BE2C (cell line): ENCODE measurements at places on chromosomes 7 and 10.

GRCh38 chr10:79354141-79354540 lies 6.9 kb downstream of the PPIF start:
- no peak for DNase-seq

DNA sequence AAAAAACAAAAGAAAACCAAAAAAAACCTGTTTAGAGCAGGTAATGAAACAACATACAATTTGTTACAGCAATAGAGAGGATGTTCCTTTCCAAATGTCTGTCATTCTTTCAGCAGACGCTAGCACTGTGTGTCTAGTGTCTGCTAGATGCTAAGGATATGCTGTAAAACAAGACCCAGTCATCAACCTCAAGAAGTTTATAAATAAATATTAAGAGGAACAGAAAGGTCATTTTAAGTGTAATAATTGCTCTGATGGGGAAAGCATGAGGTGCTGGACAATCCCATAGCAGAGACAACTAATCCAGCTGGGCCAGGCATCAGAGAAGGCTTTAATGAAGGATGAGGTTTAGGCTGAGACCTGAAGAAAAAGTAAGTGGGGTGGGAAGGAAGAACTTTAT lies 23.3 kb upstream of the ASCC1 start:
- DNase-seq, result no peak

DNA sequence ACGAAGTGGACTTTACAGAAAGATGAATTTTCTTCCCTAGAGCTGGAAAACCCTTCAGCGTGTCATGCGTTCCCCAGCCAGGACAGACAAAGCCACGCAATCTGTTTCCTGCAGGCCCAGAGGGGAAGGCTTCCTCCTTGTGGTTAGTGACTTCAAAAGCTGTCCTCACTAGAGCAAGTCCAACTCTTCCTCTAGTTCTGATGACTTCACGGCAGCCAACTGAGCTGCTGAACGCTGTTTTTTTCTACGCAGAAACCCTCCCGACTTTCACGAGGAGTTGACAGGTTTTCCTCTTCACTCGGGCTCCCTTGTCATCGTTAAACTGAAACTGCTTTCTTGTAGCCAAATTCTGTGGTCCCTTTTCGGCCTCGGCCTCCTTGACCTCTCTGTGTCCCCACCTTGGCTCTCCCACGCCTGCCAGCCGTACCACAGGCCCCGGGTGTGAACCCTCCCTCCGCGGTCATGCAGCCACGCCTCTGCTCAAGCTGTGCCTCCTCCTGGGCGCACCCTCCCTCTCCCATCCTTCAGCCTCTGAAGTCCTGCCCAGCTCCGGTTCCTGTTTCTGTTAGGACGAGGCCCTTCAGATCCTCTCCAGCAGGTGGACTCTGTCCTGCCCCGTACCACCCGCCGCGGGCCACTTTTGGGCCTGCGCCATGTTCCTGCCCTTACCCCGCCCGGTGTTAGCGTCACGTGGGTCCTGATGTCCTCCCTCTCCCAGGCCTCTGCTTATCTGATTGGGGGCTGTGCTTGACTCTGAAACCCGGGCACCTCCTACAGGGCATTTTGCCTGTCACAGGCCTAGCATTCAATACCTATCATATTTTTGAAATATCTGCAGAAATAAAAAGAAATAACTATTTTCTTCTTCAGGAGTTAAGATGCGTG lies 39.3 kb downstream of the CUX1 start:
- peak; percentile 97 for DNase-seq

DNA sequence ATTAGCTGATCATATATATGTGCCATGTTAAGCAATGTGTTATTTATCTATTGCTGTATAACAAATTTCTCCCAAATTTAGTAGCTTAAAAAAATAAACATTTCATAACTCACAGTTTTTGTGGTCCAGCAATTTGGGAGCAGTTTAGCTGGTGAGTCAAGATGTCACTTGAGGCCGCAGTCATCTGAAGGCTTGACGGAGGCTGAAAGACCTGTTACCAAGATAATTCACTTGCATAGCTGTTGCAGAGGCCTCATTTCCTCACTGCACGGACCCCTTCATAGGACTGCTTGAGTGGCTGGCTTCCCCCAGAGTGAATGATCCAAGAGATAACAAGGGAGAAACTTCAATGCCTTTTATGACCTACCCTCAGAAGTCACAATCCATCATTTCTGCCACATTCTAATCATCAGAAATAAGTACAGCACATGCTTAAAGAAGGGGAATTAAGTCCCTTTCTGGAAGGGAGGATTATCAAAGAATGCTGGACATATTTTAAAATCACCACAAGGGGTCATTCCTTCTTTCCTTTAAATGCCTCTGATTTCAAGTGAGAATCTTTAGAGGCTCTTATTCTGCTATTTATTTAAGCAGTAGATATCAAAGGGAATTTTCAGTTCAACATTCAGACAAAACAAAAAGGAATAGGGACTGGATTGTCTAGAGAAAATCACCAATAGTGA lies 10.5 kb upstream of the SRPK2 start:
- no peak for DNase-seq

- DNase-seq, result no peak
Measured at GRCh38 chr10:45408421-45409319, 34.7 kb downstream of the ALOX5 start.

GRCh38 chr7:69700331-69700730 lies 102.1 kb downstream of the AUTS2 start:
- DNase-seq, result peak; percentile 62

- no peak for DNase-seq
Measured at GRCh38 chr7:55992346-55992745, 28.0 kb downstream of the NIPSNAP2 start.

GRCh38 chr7:38932509-38933168 lies 23.6 kb upstream of the VPS41 start:
- peak; percentile 77 for DNase-seq

DNA sequence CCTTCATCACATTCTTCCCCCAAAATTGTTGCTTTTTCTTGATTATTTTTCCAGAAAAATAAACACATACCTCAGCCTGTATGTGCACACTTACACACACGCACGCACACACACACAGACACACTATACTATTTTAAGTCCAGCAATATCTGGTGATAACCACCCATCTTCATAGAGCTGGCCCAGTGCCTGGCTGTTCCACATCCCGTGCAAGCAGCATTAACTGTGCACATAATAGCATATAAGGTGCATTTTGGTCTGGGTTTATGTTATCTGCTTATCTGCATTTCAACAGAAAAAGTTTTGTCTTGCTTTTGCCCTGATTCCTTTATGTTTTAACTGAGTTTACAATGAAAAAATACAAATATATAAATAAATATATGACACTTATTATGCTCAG lies 143.1 kb upstream of the KLF6 start:
- no peak for DNase-seq

DNA sequence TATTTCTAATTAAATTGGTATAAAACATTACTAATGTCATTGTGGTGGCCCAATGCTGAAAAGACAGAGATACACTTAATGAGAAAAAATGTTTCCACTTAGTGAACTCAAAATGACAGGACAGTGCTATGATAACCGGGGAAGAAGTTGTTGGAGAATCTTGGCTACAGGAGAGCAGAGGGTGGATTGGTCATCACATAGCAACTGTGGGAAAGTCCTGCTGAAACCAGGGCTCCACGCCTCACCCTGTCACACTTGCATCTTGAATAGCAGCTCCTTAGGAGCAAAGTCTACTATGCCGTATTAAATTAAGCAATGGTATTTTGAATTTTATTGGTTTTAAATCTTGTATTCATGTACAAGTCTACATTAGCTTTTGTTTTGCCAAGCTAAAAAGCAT lies 225.5 kb downstream of the KLF6 start:
- DNase-seq, result no peak

DNA sequence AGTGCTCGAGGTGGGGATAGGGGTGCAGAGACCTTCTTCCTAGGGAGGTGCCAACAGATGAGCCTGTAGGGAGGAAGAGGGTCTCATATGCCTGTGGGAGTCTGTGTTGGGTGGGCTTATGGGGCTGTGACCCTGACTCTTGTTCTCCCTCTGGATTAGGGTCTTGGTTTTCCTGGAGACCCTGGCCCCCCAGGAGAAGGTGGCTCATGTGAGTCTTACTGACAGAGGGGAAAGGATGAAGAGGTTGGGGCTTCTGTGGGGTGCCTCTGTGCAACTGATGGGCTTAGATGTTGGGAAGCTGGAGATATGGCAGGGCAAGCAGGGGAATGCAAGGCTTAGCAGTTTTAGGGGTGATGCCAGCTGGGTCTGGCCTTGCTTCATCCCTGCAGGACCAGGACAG lies 20.2 kb upstream of the VOPP1 start:
- DNase-seq, result no peak

- no peak for DNase-seq
Measured at GRCh38 chr7:424301-424935, 95.2 kb downstream of the PDGFA start.

DNA sequence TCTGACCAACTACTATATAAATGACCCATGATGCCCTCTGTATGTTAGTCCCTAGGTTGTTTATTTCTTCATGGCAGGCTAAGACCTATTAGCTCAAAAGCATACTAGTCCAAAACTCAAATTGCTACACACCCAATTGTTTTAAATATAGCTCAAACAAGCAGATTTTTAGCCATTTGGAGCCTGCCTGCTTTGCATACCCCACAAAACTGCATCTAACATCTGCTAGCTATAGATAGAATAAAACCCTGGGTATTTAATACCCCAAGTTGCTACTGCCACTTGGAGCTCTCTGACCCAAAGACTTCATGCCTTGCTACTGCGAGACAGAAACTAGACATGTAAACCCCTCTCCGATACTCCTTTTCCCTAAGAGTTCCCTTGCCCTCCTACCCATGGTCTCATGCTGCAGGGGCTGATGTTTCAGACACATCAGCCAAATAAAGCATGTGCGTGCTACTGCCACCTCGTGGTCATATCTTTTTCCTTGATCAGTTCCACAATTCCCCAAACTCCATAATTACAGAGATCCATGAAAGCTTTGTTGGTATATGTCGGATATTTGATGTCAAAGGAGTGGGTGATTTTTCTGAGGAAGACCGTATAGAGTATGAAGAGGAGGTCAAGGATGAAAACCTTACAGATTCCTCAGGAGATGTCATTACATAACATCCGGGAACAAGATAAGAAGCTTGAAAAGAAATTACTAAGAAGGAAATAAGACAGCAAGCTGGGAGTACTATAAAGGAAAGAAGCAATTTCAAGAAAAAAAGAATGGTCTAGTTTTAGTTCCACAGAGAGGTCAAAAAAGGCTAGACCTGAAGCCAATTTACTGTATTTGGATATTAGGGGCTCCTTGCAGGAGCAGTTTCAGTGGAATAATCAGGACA lies 386.6 kb downstream of the SH2D4B start:
- peak; percentile 58 for DNase-seq

DNA sequence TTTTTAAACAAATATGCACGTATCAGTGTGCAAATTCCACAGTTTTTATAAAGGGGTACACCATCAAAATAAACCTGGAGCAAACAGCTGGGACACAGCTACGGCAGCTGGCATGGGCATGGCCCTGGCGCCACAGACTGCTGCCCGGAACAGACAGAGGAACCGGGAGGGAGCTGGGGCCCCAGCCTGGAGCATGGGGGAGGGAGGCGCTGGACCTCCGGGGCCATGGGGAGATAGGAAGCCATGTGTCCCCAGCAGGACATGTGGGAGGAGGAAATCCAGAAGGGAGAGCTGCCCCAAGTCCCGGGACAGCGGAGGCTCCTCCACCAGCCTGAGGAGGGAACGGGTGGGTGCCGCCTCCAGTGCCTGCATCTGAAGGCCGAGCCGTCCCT lies 180.1 kb downstream of the MAD1L1 start:
- no peak for DNase-seq

- DNase-seq, result no peak
Measured at GRCh38 chr10:52387744-52388143, 73.7 kb downstream of the DKK1 start.

DNA sequence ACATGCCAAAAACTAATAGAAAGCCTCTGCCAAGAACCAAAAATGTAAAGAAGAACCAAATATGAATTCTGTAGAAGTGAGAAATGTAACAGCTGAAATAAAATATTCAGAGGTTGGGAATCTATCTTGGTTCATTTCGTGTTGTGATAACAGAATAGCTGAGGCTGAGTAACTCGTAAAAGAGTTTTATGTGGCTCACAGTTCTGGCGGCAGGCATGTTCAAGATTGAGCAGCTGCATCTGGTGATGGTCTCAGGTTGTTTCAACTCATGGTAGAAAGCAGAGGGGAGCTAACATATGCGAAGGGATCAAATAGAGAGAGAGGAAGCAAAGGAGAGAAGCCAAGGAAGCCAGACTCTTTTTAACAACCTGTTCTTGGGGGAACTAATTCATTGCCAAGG lies 717.2 kb downstream of the TNS3 start:
- DNase-seq, result no peak

GRCh38 chr10:14659626-14660196 lies 115.0 kb downstream of the FAM107B start:
- DNase-seq, result no peak

GRCh38 chr7:7562736-7563135 lies 3.9 kb upstream of the MIOS start:
- DNase-seq, result no peak

GRCh38 chr10:96578022-96578421 lies 8.8 kb downstream of the TM9SF3 start:
- DNase-seq, result no peak

GRCh38 chr10:71028066-71028465 lies 139.7 kb upstream of the PCBD1 start:
- no peak for DNase-seq

- no peak for DNase-seq
Measured at GRCh38 chr10:22666287-22667092, 47.9 kb downstream of the PIP4K2A start.

DNA sequence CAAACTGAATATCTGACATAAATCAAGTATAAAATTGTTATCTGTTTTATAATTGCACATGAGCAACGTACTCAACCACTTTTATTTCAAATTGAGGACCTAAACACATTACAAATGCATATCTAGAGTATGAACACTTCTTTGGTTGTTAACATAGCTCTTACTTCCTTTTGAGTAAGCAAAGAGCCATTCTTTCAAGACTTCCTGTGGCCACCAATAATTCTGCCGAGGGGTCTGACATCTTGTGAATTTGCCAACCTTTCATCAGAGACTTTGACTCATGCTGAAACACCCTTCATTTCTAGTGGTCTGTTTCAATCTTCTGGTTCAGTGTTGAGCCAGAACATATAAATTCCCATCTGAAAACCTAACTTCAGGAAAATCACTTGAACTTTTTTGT lies 59.4 kb downstream of the CDK14 start:
- no peak for DNase-seq

DNA sequence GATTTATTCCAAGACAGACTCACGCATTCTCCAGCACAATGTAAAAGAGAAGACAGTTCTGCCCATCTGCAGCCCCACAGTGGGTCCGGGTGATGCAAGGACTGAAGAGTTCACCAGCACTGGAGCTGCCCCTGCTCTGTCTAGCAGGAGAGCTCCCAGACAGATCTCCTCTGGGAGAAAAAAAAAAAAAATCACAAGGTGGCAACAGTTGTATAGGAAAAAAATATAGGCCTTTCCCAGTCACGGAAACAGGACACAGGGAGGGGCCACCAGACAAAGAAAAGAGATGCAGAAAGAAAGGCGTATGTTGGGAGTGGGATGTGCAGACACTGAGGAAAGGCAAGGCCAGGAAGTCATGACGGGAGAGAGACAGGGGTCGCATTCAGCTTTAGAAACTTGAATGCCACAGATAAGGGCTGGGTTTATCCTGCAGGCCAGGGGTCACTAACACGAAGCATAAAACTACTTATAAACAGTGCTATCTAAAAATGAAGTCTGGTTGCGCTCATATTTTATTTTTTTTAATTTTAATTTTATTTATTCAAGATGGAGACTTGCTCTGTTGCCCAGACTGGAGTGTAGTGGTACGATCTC lies 54.1 kb downstream of the FAM171A1 start:
- no peak for DNase-seq
